ENCODE measurements at places on chromosomes 4 and X.

- no peak for DNase-seq
These were observed 11.0 kb upstream of the ERAS start for GRCh38 chrX:48815266-48815665.

DNA sequence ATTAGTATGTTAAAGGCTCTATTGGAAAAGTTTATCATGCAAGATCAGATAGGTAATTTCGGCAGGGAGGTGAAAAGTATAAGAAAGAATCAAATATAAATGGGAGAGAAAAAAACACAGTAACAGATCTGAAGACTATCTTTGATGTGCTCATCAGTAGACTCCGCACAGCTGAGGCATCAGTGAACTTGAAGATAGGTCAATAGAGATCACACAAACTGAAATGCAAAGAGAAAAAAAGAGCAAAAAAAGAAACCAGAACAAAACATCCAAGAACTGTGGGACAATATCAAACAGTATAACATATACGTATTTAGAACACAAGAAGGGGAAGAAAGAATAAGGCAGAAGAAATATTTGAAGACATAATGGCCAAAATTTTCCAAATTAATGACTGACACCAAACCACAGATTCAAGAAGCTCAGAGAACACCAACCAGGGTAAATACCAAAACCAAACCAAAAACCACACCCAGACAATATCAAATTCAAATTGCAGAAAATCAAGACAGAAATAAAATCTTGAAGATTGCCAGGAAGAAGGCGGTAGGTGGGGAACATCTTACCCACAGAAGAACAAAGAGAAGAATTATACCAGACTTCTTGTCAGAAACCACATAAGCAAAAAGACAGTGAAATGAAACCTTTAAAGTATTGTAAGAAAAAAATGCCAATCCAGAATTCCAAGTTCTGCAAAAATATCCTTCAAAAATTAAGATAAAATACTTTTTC, 29.1 kb downstream of the PFKFB1 start:
- no peak for DNase-seq

- no peak for DNase-seq
These were observed 35.8 kb downstream of the SLC10A7 start for GRCh38 chr4:146485968-146486367.

- no peak for DNase-seq
These were observed 103.6 kb downstream of the UCHL1 start for GRCh38 chr4:41360214-41360920.

DNA sequence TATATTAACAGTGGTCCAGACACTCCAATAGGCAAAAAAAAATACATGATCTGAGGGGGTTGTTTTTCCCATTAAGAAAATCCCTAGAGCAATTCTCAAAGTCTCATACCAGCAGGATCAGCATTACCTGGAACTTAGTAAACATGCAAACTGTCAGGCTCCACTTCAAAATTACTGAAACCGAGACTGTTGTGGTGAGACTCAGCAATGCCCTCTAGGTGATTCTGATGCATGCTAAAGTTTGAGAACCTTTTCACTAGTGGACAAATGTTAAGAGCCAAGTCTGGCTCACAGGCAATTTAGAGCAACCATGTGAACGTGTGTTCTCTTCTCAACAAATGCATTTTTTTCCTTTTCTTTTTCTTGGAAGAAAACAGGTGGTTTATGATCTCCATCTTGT, 30.2 kb downstream of the NEK1 start:
- DNase-seq: no peak

DNA sequence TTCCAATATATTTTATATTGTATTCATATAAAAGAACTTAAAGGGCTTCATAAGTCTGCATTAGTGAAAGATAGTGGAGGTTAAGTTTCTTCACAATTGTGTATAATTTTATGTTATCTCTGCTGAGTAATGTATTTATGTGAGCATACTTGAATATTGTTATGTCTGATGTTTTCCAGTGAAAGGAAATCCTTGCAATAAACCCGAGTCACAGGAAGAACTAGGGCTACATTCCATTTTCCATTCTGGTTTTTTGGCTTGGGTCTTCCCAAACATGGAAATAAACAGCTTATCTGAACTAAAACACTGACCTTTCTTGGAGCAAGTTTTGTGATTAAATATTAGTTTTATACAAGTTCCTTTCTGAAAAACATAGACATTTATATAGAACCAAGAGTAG, 231.3 kb upstream of the GPRIN3 start:
- DNase-seq: no peak

DNA sequence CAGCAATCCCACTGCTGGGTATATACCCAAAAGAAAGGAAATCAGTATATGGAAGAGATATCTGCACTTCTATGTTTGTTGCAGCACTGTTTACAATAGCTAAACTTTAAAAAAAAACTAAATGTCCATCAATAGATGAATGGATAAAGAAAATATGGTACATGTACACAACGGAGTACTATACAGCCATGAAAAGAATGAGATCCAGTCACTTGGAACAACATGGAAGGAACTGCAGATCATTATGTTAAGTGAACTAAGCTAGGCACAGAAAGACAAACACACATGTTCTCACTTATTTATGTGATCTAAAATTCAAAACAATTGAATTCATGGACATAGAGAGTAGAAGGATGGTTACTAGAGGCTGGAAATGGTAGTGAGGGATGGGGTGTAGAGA, 400.7 kb downstream of the ZNF674 start:
- DNase-seq: no peak

DNA sequence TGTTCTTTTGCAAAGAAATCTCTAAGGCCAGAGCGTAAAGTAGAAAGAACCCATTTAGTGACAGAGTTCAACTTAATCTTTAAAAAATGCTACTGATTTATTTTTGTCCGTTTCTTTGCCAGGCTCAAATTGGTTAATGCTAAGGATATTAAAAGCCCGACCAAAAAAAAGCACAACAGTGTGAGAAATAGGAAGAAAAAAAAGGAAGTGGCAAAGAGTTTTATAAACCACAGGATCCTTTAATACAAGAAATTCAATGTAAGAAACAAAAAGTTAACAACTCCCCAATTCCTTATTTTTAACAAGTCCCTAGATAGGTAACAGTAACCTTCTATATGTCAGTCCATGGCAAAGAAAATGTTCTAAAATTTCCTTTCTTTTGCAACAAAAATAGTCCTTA, 480.4 kb downstream of the ACTRT1 start:
- no peak for DNase-seq

GRCh38 chr4:141575884-141576283, 60.5 kb upstream of the IL15 start:
- no peak for DNase-seq

DNA sequence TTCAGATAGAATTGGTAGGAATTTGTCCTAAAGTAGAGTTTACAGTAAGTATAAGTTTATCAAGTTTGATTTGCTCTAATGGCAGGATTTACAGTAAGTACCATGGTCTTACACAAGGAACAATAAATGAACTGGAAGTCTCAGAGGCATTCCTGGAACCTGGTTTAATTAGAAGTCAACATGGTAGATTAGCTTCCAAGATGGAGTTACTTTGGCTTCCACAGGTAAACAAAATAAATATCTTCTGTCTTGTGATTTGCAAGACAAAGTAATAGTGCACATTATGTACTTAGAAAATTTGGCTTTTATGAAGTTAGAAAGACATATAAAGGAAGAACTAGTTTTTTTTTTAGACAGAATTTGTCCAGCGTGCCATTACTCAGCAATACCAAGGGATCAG, 190.7 kb downstream of the GLUD2 start:
- DNase-seq: no peak

DNA sequence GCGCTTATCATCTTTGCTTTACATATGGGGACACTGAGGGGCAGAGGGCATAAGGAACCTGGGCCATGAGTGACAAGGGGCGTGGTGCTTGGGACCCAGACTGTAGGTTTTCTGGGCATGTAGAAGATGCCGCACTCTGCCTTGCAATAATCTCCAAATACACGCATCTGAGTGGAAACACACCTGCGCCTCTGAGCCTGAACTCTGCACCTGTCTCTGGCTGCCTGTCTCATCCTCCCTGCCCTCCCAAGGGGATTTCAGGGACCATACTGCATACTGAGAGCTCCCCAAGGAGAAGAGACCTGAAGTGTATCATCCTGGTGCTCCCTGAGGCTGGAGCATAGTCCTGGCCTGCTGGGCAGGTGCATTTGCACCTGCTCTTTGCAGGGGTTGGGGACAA, 34.7 kb upstream of the ASMTL start:
- no peak for DNase-seq

DNA sequence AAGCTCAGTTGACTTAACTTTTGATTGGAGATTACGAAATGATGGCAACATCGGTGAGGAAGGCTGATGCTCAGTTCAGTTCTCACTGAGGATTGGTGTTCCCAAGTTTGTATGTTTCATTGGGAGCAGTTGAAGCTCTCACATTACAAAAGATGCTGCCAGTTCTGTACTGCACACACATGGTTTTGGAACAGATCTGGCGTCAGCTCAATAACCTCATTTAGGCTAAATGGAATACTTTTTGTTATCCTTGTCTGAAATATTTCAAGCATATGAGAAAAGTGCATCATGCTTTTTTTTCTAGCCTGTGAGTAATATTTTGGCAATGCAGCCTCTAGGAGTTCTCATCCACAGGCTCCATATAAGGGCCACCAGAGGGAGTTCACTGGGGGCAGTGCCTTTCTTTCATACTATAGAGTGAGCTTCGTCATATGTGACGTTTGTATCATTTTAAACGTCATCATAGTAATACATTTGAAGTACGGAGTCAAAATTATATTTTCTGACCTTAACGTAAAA, 4.1 kb downstream of the ENPEP start:
- DNase-seq: no peak

- no peak for DNase-seq
These were observed 81.0 kb upstream of the IL2 start for GRCh38 chr4:122537388-122538135.

DNA sequence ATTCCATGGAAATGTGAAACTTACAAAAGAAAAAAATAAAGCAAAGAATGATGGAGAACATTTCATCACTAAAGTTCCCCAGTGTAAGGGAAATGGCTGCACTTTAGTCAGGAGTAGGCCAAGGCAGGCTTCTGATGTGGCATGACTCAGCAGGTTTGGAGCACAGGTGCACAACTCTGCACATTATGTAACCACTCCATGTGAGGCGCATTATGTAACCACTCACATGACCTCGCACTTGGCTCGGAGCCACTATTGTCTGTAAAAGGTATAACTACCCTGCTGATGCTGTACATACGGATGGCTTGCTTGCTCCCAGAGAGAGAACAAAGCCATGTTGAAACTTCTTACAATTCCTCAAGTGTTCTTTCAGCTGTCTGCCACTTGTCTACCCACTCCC, 727.6 kb downstream of the TRAM1L1 start:
- DNase-seq: no peak

DNA sequence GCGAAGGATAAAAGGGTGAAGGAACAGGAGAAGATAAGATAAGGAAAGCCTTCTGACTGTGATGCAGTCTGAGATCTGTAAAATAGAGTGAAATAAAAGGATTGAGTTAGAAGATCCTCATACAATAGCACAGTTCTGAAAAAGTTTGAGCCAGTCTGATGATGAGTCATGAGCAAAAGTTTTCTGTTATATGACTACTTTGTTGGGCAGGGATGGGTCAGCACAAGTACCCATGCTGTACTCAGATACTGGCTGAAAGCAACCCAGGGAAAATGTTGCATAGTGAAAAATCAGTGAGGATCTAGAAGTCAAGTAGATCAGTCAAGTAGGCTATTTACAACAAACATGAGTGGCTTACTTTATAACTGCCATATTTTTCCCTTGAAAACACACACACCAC, 253.5 kb downstream of the PCDH10 start:
- DNase-seq: no peak

DNA sequence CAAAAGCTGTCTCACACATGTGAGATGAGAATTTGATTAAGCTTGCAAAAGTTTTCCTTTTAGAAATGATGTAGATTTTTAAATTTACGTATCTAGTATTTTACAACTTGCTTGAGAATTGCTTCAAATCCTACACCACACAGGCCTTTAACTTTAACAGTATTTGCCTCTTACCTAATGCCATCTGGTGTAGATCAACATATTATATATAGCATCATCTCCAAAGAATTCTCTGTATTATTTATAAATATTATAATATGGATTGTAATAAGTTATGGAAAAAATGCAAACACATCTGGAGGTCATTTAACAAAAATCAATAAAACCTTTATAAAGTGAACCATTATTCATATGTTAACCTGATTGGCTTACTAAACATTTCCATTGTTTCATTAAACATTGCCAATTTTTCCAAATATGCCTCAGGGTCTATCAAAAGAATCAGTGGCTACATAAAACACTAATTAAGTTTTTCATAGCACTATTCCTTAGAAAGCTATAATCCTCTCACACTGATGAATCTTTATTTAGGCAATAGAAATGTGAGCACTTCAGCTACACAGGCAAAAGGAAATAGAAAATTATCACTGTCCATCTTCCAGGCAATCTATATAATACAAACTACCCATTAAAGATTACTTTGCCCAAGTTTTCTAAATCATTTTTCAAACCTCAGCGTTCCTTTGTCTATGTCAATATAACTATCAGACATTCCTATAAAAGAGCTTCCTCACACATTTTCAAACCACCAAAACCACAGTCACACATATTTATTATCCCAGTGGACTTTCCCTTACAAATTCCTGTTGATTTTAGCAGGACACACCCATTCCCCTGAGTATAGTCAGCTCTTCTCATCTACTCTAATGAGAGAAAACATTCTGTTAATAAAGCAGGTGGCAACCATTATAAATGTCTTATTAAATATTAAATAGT, 83.5 kb upstream of the INTU start:
- DNase-seq: no peak

GRCh38 chr4:182242787-182243186, 415 bp upstream of the TENM3 start:
- DNase-seq: no peak

DNA sequence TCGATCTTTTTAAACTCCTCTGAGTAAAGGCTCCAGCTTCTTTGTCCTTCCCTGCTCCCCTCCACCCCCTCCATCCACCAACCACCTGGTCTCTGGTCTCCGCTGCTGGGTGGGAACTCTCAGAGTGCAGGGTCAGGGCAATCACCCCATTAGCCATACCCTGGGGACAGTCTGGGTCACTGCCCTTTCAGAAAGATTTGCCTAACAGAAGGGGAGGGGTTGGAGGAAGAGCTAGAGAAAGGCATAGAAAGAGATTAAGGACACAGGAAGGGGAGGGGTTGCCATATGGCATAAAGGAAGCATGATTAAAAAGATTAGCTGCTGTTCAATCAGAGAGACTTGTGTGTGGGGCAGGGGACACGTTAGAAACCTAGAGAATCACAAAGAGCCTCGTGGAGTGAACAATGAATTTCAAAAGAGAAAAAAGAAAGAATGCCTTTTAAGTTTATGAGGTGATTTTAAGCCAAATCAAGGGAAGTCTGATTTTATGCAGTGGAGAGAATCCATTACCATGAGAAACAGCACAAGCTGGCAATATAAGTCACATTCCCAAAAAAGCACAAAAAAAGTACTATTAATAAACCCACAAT, 115.5 kb upstream of the ACSL4 start:
- no peak for DNase-seq

Measured in activated gamma-delta T cell treated with Interleukin-2 at 50 U/mL for 16 hours (primary cell).